ENCODE measurements at places on chromosomes 16 and 17.
A peak's percentile ranks its signal among the peaks of the same experiment; 100 is the strongest.

- DNase-seq = no peak
Measured at GRCh38 chr17:71983828-71984227, 137.0 kb upstream of the SOX9 start.

DNA sequence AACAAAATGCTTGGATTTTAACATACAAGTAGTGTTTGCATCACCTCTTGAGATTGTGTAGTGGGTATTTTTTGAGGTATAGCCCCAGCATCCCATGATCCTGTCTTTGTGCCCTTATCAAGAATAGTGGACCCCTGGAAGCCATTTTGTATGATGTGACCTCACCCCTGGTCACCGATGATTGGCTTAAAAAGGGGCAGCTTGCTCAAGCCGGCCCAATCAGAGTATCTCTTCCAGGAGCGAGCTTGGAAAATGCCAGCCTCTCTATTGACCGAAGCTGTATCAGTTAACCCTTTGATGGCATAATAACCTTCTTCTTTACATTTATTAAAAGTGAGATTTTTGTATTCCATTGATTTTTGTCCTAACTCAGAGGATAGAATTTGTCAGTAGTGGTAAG is 55.5 kb upstream of the FAM20A start:
- DNase-seq = no peak

GRCh38 chr16:48335961-48336360 is 49.3 kb downstream of the SIAH1 start:
- no peak for DNase-seq

GRCh38 chr16:16075488-16076422 is 126.3 kb downstream of the ABCC1 start:
- no peak for DNase-seq

GRCh38 chr17:76090517-76091129 is 11.6 kb downstream of the ZACN start:
- no peak for DNase-seq

DNA sequence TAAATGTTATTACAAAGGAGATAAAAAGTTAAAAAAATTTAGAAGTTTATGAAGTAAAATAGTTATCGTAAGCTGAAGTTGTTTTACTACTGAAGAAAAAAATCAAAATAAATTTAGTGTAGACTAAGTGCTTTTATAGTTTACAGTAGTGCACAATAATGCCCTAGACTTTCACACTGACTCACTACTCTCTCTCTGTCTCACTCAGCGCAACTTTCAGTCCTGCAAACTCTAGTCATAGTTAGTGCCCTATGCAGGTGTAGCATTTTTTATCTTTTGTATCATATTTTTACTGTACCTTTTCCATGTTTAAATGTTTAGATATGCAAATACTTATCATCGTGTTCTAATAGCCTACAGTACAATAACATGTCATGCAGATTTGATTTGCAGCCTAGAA is 17.7 kb upstream of the TOM1L1 start:
- no peak for DNase-seq

DNA sequence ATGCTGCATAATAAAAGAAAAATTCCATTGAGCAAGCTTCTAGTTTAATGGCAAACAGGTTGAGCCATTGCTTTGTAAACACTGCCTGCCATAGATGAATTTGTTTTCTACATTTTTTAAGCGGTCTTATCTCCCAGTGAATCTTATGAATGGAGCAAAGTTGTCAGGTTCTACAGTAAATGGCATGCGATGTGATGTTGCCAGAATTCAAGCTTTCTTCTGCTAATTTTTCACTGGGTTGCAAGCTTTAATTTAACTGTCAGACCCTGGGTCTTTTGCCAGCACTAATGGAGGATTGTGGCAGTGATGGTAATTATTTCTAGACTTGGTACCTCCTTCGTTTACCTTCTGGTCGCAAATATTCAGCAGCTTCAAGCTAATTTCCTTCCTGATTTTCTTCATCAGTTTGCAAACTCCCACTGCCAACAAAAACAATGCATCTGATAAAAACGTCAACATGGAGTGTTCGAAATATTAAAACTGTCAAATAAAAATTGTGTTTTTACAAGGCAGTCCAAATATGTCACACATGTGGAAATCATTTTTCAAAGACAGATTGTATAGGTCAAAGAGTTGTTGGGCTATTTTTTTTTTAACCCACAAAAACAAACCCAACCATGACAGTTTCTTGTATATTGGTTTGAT is 274.2 kb upstream of the ERCC4 start:
- peak; percentile 23 for DNase-seq

GRCh38 chr17:29891131-29891530 is 38.9 kb downstream of the SSH2 start:
- no peak for DNase-seq

DNA sequence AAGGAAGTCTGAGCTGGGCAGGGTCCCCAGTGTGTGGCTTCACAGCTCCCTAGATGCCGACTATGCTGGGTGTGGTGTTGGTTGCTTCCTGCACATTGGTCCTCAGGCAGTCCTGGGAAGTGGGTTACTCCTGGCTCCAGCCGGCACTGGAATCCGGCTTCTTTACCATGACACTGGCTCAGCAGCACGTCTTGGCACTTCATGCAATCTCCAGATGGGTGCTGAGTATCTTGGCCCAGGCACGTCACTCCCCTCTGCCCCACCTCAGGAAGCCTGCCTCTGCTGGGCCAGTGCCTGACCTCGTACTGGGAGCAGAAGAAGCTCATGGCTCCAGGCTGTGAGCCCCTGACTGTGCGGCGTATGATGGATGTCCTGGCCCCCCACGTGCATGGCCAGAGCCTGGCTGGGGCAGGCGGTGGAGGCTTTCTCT is 24.5 kb downstream of the FCSK start:
- no peak for DNase-seq

GRCh38 chr17:64064331-64064730 is 43.9 kb upstream of the ICAM2 start:
- DNase-seq = no peak

DNA sequence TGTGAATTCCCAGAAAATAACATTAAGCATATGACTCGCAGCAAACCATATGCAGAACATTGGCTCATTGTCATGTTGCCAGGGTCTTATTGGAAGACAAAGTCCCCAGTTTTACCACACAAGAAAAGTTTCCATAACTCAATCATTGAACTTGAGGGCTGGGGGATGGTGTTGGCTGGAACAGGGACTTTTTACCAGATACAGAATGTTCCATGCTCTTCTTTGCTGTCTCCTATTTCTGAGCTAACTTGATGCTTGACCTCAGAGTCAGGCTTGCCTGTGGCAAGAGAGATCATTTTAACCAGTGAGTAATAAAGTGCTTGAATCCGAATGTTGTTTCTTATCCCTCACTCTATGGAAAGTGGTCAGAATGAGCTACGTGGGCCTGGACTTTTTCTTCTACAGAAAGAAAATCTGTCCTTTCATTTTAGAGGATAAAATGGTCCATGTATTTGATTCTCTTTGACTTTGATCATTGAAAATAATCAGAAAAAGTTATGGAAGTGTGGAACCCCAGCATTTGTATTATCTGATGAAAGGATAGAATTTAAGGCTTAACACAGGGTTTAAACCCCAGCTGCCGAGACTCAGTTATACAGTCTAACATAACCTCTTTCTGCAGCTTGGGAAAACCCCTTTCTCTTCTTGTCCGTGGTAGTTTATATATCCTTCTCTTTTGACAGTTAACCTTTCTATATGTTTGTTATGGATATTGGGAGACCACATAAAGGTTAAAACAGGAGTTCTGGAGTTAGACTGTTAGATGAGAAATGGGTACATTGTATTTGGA is 67.0 kb downstream of the TUBD1 start:
- DNase-seq = no peak

DNA sequence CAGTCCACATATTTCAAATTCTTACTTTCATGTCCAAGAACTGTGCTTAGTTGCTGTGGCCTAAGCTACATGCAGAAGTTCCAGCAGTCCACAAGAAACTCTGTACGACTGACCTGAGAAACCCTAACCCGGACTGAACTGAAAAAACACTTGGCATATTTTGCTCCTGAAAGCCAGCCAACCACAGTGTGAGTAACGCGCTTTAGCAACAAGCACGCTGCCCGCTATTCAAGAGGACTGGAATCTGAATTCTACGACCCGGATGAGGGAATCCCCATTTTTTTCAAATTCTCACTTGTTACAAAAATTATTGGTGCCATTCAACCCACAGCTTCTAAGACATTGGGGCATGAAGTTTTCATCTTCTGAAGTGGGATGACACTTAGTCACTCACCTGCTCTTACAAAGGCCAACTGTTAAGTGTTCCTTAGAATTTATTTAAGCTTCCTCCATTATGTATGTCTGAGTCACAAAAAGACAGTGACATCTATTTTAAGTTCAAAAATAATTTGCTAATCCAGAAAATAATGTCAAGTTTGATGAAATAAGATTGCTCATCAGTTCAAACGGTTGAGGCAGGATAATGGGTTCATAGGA is 78.7 kb downstream of the CDYL2 start:
- no peak for DNase-seq

- no peak for DNase-seq
Measured at GRCh38 chr16:50473356-50473945, 74.7 kb upstream of the NKD1 start.

GRCh38 chr16:66164581-66165247 is 201.8 kb upstream of the CDH5 start:
- DNase-seq = no peak

GRCh38 chr17:33871720-33872540 is 383.2 kb upstream of the CCL2 start:
- no peak for DNase-seq

DNA sequence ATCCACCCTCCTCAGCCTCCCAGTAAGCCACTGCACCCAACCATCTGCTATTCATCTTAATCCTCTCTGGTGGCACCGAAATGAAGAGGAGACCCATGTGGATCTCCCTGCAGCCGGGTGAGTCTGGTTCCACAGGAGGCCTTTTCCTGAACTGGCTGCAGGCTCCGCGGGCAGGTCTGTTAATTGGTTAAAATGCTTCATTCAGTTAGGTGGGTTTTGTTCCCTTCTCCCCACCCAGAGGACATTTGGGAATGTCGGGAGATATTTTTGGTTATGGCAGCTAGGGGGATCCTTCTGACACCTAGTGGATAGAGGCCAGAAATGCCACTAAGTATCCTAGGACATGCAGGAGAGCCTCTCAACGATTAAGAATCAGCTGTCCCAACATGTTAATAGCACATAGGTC is 16.7 kb downstream of the C16orf54 start:
- DNase-seq = no peak

DNA sequence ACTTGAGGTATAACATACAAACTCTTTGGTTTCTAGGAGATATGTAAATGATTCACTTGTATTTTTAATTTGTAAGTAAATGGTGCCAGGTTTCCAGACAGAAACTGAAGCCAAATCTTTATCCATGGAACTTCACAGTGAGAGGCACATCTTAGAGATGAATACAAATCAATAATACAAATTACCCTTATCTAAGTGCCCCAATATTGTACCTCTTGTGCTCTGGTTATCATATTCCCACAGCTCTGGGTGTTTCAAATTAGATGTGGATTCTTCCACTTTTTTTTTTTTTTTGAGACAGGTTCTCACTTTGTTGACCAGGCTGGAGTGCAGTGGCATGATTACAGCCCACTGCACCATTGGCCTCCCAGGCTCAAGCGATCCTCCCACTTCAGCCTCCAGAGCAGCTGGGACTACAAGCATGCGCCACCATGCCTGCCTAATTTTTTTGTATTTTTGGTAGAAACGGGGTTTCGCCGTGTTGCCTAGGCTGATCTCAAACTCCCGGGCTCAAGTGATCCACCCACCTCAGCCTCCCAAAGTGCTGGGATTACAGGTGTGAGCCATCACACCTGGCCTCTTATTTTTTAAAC is 38.0 kb upstream of the DHX40 start:
- DNase-seq = no peak

DNA sequence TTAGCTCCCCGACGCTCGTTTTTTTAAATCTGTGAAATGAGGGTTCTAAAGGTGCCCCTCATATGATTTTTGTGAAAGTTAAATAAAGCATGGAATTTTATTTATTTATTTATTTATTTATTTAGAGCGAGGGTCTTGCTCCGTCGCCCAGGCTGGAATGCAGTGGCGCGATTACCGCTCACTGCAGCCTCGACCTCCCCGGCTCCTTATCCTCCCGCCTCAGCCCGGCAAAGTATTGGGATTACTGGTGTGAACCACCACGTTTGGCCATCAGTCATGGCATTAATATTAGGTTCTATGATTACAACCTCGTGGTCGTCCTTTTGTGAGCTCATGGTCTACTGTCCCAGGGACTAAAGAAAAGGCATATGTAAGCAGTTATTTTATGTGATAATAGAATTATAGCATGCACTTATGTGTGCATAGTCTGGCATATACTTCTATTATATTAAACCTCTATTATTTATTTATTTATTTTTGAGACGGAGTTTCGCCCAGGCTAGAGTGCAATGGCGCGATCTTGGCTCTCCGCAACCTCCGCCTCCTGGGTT is 557 bp upstream of the LUC7L start:
- no peak for DNase-seq

- no peak for DNase-seq
Measured at GRCh38 chr16:15691046-15691445, 41.0 kb downstream of the NDE1 start.

GRCh38 chr17:40352237-40352778 is 12.2 kb downstream of the GJD3 start:
- DNase-seq = no peak

- no peak for DNase-seq
Measured at GRCh38 chr17:45784293-45784740, at the start of gene CRHR1. Gene CRHR1 (plus strand): TSS chr17:45784320. CDS start chr17:45784545, 225 bp downstream.

GRCh38 chr17:12743046-12743445 is 46.3 kb upstream of the ARHGAP44 start:
- DNase-seq = no peak

- DNase-seq = no peak
Measured at GRCh38 chr16:87463722-87464690, 28.8 kb downstream of the ZCCHC14 start.

DNA sequence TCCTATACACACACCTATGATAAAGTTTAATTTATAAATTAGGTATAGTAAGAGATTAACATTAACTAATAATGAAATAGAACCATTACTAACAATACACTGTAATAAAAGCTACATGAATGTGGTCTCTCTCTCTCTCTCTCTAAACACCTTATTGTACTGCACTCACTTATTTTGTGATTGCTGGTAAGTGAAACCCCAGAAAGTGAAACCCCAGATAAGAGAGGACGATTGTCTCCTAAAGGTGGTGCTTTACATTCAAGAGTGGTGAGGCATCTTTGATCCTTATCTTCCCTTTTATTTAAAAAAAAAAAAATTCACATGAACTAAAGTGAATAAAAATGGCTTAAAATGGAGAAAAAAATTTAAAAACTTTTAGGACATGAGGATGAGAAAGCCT is 80.1 kb upstream of the TRAP1 start:
- DNase-seq = no peak
